ENCODE measurements at places on chromosomes 11 and 22.

GRCh38 chr11:82826526-82826925, 73.7 kb downstream of the PRCP start:
- DNase-seq = no peak
- no peaks in the 10 kb centered on the region for H3K4me1 ChIP-seq
- H3K27ac ChIP-seq = no peak overlapping the region
- no peak overlapping the region for H3K4me3 ChIP-seq

GRCh38 chr22:49517211-49517610, 310.5 kb downstream of the BRD1 start:
- H3K4me3 ChIP-seq = no peak overlapping the region
- peaks cover 3% of the 10 kb centered on the region for H3K36me3 ChIP-seq
- DNase-seq = no peak
- no peaks in the 10 kb centered on the region for H3K4me1 ChIP-seq
- H3K27me3 ChIP-seq = no peaks in the 10 kb centered on the region
- no peak overlapping the region for H3K27ac ChIP-seq

- H3K4me3 ChIP-seq = no peak overlapping the region
- DNase-seq = no peak
- no peaks in the 10 kb centered on the region for H3K36me3 ChIP-seq
- H3K4me1 ChIP-seq = no peaks in the 10 kb centered on the region
These were observed 86.1 kb upstream of the ARHGAP20 start for GRCh38 chr11:110798201-110798900.

DNA sequence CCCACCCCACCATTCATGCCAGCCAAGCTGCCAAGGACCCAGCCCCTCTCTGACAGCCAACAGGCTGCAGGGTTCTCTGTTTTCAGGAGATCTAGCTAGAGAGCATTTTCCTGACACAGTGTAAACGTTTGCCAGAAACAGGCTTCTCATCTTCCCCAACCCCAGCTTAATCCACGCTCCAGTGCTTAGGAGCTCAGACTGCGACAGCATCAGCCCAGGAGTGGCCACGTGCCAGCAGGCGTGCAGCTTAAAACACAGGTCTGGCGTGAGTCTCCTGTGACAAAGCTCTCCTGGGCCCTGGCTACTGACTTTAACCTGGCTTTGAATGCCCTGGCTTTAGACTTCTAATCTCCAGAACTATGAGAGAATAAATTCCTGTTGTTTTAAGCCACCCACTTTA, 66.6 kb downstream of the GALNT18 start:
- DNase-seq = no peak
- no peaks in the 10 kb centered on the region for H3K4me1 ChIP-seq
- H3K27ac ChIP-seq = no peak overlapping the region
- no peaks in the 10 kb centered on the region for H3K36me3 ChIP-seq
- no peaks in the 10 kb centered on the region for H3K27me3 ChIP-seq
- no peak overlapping the region for H3K4me3 ChIP-seq

DNA sequence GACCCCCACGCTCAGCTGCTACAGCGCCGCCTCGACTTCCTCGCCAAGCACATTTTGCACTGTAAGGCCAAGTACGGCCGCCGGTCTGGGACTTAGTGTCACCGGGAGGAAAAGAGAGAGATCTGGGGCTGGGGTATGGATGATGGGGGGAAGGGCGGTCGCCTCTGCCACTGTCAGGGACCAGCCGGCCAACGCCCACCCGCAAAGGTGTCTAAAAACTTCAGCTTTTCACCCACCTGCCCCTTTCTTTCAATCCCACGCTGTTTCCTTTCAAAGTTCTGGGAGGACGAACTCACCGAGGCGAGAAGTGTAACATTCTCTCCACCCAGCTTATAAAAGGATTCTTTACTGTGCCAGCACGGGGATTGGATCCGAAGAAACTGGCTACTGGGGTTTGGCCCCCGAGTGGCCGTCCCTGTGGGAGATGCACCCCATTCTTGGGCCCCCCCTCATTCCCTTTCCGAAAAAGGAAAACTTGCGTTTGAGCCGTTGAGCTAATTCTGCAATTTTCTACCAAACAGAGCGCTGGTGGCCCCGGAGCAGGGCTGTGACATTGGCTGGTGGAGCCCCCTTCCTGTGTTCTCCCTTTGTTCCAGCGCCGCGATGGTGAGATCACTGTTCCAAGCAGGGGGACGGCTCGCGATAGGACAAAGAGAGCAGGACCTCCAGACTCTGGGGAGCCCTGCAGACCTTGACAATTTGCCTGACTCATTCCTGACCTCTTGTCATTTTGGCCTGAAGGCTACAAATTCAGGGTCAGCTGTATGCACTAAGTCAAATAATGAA, 1.8 kb downstream of the FJX1 start:
- H3K4me3 ChIP-seq = peak overlapping the region; percentile 43
- no peaks in the 10 kb centered on the region for H3K36me3 ChIP-seq
- peaks cover 34% of the 10 kb centered on the region for H3K27me3 ChIP-seq
- peak; percentile 21 for DNase-seq
- peaks cover 9% of the 10 kb centered on the region for H3K4me1 ChIP-seq
- peak overlapping the region; percentile 60 for H3K27ac ChIP-seq

- no peak overlapping the region for H3K27ac ChIP-seq
- no peak overlapping the region for H3K4me3 ChIP-seq
- no peaks in the 10 kb centered on the region for H3K36me3 ChIP-seq
These were observed 403.2 kb downstream of the NELL1 start for GRCh38 chr11:21072558-21072957.

DNA sequence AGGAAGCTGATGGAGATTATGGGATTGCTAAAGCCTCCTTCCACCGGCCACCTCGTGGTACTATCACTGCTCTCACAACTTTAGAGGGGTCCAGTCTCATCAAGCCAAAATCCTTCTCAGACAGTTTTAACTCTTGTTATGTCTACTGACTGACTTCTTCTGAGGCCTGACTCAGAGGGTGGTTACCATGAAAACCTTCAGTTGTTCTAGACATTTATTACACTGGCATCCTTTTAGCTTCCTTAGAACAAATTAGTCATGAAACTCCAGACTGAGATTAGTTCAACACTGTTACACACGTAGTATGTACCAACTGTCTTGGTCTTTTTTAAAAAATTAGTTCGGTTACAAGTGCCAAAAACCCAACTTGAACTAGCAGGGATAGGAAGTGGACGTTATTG, 7.5 kb downstream of the DIXDC1 start:
- H3K4me3 ChIP-seq = no peak overlapping the region
- no peaks in the 10 kb centered on the region for H3K4me1 ChIP-seq
- H3K27ac ChIP-seq = peak overlapping the region; percentile 64
- no peaks in the 10 kb centered on the region for H3K27me3 ChIP-seq

- no peak overlapping the region for H3K27ac ChIP-seq
- H3K27me3 ChIP-seq = no peaks in the 10 kb centered on the region
- no peaks in the 10 kb centered on the region for H3K4me1 ChIP-seq
- no peak for DNase-seq
- H3K36me3 ChIP-seq = no peaks in the 10 kb centered on the region
These were observed 24.3 kb downstream of the OSBP2 start for GRCh38 chr22:30718938-30719337.
